ENCODE measurements at places on chromosomes 4 and X. TPM values are rescaled to one million over a fixed set of nuclear protein-coding genes. Genes with fewer than 3 reads are reported as not detected.

DNA sequence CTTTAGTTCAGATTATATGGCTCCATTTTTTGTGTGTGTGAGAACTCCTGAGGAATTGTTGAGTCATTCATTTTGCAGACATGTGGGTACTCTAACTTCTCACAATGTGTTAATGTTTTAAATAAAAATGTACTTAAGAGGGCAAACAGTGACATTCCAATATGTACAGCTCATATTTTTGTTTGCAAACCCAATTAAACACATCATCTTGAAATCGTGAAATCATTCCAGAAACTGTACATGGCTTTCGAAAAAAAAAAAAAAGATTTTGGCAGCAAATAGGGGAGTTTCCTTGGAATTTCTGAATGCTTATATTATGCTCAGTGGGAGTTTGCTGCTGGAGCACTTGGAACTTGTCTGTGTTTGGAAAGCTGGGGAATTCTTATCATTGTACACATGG, 85.0 kb downstream of the HPGD start:
- peak; percentile 75 for DNase-seq

- no peak for DNase-seq
Measured at GRCh38 chrX:49133759-49134158, 10.2 kb upstream of the GPKOW start.

DNA sequence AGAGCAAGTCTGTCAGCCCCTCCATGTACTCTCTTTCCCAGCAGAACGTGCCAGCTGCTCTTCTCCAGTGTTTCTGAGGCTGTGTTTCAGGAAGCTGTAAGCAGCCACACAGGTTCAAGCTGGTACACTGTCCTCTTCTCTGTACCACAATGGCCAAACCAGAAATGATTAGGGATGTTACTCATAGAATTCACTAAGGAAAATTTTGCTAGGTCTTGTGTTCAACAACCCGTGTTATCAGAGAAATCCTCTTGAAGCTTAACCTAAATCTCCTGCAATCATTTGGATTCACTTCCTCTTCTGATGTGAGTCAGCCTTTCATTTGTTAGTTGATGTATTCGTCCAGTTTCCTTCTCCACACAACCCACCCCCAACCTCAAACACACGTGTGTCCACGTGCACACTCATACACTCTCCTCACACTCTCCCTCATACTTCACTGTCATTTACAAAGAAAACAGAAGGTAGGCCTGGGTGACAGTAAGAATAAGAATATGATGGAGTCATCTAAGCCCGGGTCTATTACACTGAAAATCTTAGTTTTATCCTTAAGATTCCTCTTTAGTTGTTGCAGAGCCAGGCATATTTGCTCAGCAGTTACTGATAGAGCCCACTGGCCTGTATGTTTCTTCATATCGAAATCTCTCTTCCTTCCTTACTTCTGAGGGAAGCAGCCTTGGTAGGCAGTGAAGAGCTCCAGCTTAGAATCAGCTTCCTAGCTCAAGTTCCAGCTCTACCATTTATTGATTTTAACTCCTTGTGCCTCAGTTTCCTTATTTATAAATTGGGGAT, 63.4 kb downstream of the DCUN1D4 start:
- DNase-seq: no peak

DNA sequence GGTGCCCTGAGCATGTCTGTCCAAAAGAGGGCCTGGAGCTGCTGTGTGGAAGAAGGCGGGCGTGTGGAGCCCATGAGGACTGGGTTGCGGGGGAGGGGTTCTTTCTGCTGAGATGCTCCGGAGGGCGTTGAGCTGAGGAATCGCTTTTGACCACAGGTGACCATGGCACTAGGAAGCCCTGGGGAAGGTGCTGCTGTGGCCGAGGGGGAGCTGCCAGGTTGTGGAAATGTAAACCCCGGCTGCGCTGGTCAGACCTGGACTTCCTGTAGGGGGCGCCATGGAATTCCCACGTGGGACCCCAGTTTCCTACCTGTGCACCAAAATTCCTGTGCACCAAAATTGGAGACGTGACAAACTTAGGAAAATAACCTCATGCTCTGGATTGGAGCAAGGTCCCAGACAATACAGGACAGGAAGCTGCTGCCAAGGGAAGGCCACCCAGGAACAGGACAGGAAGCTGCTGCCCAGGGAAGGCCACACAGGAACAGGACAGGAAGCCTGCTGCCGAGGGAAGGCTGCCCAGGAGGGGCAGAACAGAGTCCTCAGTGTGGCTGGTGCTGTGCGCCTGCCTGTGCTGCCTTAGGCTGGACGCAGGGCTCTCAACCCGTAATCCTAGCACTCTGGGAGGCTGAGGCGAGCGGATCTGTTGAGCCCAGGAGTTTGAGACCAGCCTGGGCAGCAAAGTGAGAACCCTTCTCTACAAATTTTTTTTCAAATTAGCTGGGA, 28.4 kb upstream of the UVSSA start:
- no peak for DNase-seq

GRCh38 chr4:18138076-18138665, 116.6 kb upstream of the LCORL start:
- DNase-seq: no peak

GRCh38 chrX:39921838-39922237, 175.9 kb downstream of the BCOR start:
- no peak for DNase-seq

DNA sequence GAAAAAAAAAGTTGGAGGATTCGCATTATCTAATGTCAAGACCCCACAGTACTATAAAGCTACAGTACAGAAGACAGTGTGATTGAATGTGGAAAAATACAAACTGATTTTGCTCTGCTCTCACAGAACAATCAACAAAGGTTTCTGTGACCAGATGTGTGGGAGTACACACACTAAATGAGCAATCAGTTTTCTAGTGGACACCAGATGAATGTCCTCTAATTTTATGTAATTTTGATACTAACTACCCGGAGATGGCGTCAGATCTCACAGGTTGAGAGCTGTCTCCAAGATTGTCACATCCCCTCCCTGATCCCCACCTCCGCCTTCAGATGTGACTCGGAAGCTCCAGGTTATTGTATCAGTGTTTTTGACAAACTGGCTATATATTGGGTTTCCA, 81.9 kb upstream of the HUWE1 start:
- DNase-seq: no peak

IBSP gene
- total RNA-seq: not detected

SSX2 gene
- total RNA-seq: not detected
